ENCODE measurements at places on chromosomes 7 and 10.

DNA sequence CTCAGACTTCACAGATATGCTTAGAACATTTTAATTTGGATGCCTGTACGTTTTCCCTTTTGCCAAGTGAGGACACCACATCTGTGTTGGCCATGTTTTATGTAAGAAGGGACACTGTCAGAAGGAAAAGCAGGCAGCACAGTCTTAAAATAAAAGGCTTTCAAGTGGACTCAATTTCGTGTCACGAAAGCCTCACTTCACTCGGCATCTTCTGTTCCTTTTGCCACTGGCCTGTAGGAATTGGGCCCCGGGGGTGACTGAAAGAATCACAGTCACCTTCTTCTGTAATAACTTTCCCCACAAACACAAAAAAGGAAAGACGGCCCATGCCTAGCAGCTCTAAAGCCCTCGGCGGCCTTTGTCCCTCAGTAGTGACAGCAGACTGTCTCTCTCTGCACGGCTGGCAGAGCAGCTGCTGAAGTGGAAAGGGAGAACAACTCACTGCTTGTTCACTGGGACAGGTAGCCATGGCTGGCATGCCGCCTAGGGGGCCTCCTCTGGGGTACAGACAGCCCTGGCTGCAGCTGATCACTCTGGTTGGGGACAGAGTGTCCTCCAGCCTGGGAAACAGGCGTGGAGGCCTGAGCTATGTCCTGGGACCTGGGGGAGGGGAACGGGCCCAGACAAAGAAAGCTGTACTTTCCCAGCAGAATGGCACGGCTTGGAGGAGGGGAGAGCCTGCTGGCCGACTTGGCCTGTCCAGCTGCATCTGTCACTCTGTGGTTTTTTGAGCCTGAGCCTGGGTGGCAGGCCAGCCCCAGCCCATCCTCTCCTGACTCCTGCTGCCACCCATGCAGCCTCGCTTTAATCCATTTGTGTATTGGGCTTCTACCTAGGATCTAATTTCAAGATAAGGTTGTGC, 4.4 kb downstream of the RASSF4 start:
- DNase-seq, result no peak

DNA sequence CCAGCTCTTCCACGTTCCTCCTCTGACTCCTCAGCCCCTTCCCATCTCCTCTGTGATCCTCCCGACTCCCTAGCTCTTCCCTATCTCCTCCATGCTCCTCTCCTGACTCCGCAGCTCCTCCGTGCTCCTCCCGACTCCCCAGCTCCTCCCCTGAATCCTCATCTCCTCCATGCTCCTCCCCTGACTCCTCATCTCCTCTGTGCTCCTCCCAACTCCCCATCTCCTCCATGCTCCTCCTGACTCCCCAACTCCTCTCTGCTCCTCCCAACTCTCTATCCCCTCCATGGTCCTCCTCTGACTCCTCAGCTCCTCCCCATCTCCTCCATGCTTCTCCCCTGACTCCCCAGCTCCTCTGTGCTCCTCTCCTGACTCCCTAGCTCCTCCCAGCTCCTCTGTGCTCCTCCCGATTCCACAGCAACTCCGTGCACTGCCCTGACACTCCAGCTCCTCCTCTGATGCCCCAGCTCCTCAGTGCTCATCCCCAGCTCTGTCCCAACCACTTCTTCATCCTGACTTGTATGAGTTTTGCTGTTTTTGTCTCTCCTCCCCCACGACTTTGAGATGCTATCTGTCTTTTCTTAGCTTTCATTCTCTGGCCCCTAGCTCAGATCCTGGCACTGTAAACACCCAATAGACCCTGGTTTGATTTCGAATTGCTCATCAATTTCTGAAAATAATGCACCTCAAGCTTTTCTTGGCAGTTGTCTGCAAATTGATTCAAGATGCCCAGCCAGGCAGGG, 38.3 kb downstream of the OAT start:
- DNase-seq, result no peak

- DNase-seq, result no peak
Observed at GRCh38 chr7:152006336-152006735, 19.1 kb upstream of the GALNT11 start.

- no peak for DNase-seq
Observed at GRCh38 chr7:140056431-140057142, 6.2 kb downstream of the PARP12 start.

- DNase-seq, result no peak
Observed at GRCh38 chr10:37269554-37270256, 144.3 kb downstream of the ANKRD30A start.

DNA sequence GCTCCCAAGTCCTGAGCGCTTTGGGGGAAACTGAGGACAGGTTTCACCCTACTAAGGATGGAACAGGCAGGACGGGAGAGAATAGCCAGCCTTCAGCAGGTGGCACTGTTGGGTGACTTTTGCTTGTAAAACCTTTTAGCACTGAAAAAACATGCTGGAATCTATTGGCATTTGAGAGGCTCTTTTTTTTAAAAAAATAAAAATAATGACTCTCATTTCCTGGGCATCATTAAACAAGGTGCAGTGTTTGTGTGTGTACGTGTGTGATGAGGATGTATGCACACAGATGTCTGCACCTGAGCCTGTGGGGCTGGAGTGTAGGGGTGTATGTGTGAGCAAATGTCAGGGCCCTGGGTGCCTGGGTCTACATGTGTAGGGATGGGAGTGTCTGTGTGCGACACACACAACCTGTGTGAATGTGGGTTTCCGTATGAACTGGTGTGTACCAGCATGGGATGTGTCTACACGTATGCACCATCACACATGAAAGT, 177.9 kb downstream of the RPS24 start:
- no peak for DNase-seq

GRCh38 chr10:128121750-128122412, 4.3 kb downstream of the MKI67 start:
- no peak for DNase-seq

DNA sequence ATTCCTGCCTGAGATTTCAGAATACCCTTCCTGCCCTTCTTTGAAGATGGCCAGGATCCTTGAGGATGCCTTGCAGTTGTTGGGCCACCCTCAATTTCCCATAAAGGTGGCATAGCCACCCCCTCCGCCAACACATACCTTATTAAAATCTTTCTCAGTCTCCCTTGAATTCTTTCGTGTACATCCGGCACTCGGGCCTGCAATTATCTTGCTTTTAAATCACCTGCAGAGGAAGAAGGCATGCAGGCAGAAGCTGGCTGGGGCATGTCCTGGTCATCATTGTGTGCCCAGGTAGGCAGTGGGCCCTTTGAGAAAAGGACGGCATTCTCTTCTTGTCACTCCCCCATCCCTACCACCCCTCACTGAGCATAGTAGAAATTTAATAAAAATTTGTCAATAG, 189.5 kb upstream of the LYZL1 start:
- no peak for DNase-seq

- DNase-seq, result no peak
Observed at GRCh38 chr7:412313-412710, 107.3 kb downstream of the PDGFA start.

GRCh38 chr10:90985321-90985933, 64.5 kb upstream of the ANKRD1 start:
- DNase-seq, result no peak

DNA sequence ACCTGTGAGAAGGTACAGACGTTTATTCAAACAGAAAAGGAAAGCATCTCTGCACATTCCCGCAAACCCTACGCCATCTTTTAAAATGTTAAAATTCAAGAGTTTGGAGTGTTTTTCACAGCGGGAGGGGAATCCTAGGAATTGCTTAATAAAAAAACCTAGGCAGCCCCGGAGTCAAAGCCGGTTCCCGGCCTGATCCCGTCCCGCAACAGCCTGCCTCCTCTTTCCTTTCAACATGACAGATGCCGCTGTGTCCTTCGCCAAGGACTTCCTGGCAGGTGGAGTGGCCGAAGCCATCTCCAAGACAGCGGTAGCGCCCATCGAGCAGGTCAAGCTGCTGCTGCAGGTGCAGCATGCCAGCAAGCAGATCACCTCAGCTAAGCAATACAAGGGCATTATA, 123.0 kb upstream of the VSTM2A start:
- DNase-seq, result no peak

DNA sequence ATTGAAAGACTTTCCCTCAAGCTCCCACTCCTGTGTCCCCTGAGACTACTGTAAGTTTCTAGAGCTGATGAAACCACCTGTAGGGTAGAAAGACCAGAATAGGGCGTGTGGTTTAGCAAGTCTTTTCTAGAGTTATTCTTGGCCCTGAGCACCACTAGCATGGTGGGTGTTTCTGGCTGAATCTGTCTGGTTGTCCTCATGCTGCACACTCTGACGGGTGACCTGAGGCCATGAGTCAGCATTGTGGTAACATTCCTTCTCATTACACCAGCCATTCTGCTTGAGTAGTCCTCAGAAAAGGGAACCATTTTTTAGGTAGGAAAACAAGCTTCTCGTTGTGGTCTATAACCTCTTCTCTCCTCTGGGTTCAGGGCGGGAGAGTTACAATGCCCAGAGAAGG, 250.3 kb downstream of the SNX13 start:
- DNase-seq, result no peak

GRCh38 chr10:8306685-8307364, 252.3 kb downstream of the GATA3 start:
- no peak for DNase-seq
